ENCODE measurements at places on chromosomes 2 and 18.

DNA sequence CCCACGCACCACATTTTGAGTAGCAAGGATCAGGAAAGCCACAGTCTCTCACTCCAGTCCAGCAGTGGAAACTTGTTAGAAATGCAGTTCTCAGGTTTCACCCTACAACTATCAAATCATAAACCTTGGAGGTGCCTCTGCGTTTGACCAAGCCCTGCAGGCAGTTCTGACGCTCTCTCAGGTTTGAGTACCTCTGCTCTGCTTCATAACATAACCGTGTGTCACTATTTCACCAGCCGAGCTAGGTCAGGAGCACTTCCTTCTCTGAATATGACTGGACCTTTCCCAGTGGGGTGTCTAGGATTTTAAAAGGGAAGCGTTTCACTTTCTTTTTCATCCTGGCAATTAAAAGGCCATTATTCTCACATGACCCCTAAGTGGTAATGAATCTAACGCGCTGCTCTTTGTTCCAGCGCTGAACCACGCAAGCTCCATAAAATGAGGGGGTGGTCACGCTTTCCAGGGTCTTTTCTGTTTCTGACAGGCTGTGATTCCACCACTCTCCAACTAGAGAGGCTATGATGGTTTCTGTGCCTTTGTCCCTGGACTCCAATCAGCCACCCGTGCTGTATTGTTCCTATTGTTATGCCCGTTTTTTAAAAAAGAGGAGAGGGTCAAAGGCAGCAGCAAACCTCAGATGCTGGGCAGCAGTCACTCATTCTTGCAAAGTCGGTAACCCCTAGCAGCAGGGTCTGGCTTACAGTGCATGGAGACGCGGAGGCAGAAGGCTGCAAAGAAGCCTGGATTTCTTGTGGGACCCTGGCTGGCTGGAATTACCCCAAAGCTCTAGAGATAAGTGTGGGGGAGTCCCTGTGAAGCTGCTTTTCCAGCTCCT lies 75.2 kb upstream of the CTNNA2 start:
- DNase-seq = no peak

- DNase-seq = no peak
These were observed 99.2 kb upstream of the FOSL2 start for GRCh38 chr2:28293416-28293815.

DNA sequence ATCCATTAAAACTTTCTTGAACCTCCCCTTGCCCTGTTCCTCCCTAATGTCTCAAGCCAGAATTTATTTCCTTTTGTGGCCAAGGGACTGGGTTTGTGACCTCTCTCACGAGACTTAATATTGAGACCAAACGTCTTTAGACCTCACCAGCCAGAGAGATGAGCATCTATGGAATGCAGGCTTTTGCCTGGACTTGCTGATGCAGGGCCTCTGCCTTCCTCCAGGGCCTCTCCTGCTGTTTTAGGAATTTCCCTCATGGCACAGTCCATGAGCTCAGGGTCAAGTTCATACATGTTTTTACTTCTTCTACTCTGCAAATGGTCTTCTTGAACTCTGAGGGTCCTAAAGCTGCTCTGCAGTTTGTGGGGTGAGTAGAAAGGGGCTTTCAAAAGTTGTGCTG lies 22.3 kb downstream of the IL1B start:
- DNase-seq = no peak

GRCh38 chr2:217459016-217459415 lies 543.8 kb downstream of the TNS1 start:
- no peak for DNase-seq

- no peak for DNase-seq
These were observed 36.5 kb upstream of the REG3G start for GRCh38 chr2:78989051-78989450.

Measured in activated gamma-delta T cell treated with anti-CD3 and anti-CD28 coated beads, Interleukin-2, amount 50 U/mL, for 16 hours (primary cell).